ENCODE measurements at places on chromosomes 7 and 10.

DNA sequence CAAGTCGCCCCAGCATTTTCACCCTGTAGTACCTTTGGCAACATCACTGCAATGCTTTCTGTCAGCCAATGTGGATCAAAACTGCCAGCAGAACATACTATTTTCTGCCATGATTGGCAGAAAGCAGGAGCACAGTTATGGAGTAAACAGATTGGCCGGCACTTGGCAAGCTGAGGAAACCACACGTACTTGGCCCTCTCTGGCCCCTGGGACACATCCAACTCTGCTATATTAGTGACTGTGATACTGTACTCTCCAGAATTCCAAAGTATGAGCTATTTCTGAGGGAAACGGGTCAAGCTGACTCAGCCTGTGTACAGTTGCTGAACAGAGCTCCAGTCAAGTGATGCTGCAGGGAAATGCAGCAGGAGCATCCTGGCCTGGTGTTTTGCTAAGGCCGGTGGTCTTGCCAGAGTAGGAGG, 39.8 kb upstream of the LANCL2 start:
- DNase-seq: peak; percentile 63

DNA sequence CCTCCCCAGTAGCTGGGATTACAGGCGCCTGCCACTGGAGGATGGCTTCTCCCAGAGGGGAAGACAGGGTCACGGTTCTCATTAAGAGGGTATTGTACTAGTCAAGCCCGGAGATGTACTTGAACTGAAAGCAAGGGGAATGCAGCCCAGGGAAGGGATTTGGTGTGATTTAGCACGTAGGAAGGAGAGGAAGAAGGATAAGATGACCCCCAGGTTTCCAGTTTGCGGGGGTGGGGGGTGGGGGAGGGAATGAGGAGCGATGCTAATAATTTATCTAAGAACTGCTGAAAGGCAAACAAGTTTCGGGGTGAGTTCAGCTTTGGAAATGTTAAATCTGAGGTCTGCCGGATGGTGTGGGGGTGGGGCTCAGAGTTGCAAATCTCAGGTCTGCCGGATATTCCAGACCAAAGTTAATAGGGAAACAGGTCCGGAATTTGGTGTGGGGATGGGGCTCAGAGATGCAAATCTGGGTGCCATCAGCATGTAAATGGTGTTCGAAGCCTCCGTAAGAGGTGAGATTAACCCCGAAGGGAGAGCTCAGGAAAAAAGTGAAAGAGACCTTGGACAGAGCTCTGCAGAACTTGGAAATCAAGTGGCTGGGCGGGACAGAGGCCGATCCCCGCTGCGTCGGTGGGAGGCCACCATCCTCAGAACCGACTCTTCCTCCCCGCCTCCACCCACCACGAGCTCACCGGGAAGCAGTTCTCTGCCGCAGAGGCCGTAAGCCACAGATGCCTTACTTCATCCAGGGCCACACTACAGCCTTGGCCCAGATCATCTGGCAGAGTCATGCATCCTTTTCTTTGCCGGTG, 1.6 kb upstream of the SEPHS1 start:
- DNase-seq: no peak

DNA sequence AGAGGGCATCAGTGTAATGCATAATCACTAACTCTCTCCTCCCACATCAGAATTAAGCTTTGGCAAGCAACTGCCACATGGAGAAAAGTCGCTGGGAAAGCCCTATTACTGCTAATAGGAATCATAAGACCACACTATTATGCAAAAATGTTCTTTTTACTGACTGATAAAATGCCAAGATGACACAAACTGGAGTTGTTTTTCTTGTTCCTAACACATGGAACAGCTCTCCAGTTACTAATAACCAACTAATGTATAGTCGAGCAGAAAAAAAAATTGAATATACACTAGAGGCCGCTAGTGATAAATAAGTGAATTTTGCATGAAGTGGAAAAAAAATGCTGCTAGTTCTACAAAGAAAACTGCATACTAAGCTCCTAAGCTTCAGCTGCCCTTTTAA, 165.6 kb downstream of the TPK1 start:
- DNase-seq: no peak

DNA sequence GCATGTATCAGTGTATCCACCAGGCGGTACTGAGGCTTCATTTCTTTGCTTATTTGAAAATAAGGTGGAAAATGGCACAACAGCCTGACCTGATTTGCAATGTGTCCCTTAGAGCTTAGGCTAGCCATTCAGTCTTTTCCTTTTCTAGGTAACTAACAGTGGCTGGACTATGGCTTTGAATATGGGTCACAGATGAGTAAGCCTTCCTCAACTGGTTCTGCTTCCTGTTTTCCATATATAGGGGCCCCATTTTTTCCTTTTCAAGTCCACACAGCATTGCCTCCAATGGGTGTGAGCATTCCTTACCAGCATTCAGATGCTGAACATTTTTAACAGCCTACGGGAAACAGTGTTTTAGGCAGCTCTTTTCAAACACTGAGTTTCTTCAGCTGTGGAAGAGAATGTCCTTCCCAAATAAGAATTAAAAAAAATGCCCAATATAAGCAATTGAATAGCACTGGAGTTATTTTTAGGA, 3.9 kb upstream of the ITGB1 start:
- DNase-seq: peak; percentile 79

- DNase-seq: no peak
Observed at GRCh38 chr7:49389871-49390479, 383.5 kb upstream of the VWC2 start.

DNA sequence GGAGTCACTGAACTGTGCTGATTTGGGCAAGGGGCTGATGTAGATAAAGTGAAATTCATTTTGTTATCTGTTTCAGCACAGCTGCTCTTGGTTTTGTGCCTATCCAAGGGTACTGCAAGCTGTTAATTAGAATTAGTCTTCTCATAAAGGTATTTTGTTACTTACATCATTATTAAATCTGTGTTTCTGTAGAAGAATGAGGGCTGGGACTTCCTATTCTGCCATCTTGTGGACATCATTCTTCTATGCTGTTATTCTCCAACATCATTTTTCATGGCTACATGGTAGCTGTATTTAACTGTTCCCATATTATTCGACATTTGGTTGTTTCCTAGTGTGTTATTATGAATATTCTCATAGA, 76.2 kb upstream of the CCDC71L start:
- no peak for DNase-seq

- DNase-seq: no peak
Observed at GRCh38 chr7:93178213-93178612, 30.0 kb upstream of the SAMD9L start.

DNA sequence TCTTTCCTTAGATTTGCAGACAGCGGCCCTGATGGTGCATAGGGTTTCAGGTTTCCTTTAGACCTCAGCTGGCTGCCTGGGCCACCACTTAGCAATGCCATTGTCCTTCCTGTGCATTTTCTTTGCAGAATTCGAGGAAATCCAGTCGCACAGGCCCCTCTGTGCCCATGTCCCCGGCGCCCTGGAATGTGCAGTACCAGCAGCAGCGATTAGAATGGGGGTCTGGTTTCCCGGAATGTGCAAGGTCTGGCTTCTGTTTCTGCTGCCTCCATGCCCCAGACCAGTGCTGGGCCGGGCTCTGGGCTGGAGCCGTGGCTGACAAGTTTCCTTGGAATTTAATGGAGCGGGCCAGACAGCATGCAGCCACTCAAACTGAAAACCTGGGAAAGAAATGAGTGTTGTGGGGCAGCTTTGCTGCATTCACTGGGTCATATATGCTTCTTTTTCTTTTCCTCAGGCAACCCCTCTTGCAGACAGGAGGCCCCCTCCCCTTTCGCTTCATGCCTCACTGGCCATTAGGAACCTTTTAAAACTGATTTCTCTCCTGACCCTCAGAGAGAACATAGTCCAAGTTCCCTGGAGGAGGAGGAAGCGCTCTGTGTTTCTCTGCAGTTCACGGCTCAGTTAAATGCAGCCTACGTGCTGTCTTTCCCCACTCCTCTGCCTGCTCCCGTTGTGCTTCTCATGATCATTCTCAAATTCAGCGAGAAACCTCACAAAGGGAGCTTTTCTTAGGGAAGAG, 14.4 kb downstream of the HTRA1 start:
- DNase-seq: no peak

DNA sequence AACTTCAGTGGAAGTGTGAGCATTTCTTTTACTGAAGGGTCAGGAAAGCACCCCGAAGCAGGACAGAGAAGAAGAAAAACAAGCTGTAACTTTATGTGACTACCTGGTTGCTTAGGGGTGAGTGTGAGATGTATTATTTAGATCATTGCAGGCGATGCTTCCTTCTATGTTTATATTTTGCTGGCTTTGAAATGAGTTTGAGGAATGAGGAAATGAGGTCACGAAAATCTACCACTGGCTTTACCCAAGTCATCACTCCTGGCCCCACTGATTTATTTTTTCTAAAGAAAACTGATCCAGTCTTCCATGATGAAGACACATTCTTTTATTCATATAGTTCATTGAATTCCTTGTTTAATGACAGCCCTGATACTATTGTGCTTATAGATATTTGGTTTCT, 716.6 kb upstream of the FZD8 start:
- DNase-seq: no peak

- no peak for DNase-seq
Observed at GRCh38 chr7:134859783-134860182, 80.3 kb downstream of the CALD1 start.

- no peak for DNase-seq
Observed at GRCh38 chr7:52669031-52669430, 366.4 kb upstream of the POM121L12 start.

DNA sequence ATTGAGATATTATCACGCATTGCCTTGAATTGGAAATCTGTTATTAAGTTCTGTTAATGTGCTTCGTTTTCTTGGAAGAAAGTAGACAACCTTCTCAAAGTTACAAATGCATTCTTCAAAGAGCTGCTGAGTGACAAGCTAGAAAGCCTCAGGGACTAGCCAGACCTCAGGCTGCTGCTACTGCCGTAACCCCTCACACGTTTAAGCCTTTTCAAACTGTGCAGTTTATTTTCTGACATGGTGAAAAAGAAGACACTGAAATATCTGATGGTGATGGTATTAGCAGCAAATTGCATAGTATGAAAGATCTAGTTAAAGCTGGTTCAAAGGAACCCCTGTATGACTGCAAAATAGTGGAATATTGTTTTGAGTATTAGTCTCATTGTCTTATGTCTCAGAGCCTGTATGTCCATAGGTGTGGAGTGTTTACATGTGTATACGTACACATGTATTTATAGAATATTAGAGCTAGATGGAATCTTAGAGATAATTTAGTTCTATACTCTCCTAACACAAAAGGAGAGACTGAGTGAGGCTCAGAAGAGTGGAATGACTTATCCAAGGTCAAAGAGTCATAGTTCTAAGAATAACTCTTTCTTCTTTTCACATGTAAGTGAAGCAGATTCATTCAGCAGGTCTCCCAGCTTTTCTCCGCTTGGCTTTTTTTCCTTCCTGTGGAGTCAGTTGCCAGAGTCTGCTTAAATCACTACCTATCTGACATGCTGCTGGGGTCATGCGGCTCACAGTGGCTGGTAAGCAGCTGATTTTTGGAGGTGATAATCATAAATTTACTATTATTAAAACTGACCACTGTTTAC, 431.9 kb downstream of the PLXDC2 start:
- DNase-seq: no peak

GRCh38 chr10:130218181-130218641, 82.0 kb downstream of the GLRX3 start:
- DNase-seq: no peak

DNA sequence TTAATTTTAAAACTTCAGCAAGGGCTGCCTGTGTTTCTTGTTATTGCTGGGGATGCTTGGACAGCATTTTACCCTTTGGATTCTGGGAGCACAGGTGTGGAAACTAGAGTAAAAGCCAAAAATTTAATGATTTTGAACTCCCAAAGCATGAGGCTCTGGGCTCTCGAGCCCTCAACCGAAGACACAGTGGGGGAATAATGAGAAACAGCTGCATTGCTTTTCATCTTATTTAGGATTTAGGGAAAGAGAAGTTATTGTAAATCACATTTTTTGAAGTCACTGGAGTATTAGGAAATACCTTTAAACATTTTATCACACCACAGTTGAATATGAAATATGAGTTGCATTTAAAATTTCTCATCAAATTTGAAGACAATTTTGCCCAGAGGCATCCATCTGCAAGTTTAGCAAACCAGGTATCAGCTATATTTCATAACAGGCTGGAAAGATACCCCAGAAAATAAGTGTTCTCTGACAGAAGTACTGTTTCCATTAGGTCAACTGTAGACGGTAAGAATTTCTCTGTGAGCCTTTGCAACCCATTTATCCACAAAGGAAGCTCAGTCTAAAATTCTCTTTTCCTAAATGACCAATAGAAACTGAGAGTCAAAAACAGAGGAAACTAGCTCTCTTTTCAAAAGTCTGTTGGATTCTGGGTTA, 290.6 kb upstream of the PHYHIPL start:
- no peak for DNase-seq

- no peak for DNase-seq
Observed at GRCh38 chr10:43135656-43136055, 2.6 kb upstream of the CSGALNACT2 start.

DNA sequence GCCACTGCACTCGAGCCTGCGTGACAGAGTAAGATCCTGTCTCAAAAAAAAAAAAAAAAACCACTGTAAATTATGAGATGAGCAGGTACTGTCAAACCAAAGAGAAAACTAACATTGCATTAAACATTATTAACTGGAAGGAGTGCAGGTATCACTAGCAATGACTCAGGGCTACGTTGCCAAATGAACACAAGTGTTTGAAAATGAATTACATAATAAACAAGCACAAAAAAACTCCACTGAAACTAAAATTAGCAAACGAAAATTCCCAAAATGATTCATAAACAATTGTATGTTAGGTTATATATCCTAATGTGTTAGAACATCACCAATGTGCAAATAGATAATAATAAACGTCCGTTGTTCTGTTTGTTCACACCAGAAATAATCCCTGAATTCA, 42.8 kb downstream of the NSUN6 start:
- no peak for DNase-seq

DNA sequence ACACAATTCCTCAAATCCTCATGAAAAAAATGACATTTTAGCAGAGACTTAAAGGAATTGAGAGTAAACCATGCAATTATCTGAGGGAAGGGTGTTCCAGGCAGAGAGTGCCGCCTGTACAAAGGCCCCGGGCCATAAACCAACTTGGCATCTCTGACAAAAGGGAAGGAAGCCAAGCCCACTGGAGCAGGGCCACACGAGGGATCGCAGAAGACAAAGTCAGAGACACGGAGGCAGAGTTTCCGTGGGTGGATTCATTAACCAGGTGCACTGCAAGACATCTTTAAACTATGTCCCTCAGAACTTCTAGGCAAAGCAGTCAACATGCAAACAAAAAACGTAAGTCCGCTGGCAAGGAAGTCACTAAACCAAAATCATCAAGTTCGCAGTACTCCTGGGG, 92.0 kb downstream of the SFMBT2 start:
- DNase-seq: no peak

All from AG04449 (cell line).